Right ventricle myocardium inferior (tissue), 1 donor: ENCODE measurements at places on chromosomes 11 and 22. TPM values are rescaled to one million over a fixed set of nuclear protein-coding genes. Genes with fewer than 3 reads are reported as not detected.

Gene PPME1
- 34.6 TPM for total RNA-seq

GRCh38 chr22:23613193-23613972 lies 18.7 kb downstream of the DRICH1 start:
- DNase-seq: no peak

GRCh38 chr11:2929950-2930703 lies 907 bp upstream of the PHLDA2 start:
- DNase-seq: no peak

DNA sequence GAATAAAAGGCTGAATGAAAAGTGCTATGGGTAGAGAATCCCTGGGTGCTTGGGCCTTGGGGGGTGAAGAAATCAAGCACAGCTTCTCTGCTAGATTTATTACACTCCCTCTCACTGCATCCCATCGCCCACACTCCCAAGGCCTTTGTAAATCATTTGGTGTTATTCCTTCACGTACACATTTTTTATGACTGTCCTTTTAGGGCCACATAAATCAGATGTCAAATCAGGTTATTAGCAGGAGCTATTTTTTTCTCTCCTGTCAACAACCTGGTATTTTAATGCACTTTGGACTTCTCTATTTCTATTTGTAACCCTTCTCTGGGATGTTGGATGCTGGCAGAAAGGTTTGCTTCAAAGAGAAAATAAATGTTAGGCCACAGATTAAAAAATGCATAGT lies 408.8 kb downstream of the INSC start:
- no peak for DNase-seq

Gene MOV10L1
- total RNA-seq: not detected
